Stimulated activated CD4-positive, alpha-beta T cell treated with anti-CD3 and anti-CD28 coated beads, Interleukin-1b, Interleukin-23, amount 100 ng/mL, for 1 hour (primary cell): ENCODE measurements at places on chromosomes 7 and 10.

DNA sequence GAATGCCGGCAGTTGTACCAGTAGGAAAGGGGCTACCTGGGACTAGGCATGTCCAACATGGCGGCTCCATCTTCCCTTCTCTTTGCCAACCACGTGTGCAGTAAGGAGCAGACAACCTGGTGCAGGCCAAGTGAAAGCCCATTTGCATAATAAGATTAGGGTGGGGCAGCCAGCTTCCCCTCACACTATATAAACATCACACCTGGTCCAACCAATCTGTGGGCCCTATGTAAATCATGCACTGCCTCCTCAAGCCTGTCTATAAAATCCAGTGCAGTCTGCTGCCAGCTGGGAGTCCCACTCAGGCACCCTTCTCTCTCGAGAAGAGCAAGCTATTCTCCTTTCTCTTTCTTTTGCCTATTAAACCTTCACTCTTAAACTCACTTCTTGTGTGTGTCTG, 429.3 kb downstream of the CALN1 start:
- no peak for DNase-seq

DNA sequence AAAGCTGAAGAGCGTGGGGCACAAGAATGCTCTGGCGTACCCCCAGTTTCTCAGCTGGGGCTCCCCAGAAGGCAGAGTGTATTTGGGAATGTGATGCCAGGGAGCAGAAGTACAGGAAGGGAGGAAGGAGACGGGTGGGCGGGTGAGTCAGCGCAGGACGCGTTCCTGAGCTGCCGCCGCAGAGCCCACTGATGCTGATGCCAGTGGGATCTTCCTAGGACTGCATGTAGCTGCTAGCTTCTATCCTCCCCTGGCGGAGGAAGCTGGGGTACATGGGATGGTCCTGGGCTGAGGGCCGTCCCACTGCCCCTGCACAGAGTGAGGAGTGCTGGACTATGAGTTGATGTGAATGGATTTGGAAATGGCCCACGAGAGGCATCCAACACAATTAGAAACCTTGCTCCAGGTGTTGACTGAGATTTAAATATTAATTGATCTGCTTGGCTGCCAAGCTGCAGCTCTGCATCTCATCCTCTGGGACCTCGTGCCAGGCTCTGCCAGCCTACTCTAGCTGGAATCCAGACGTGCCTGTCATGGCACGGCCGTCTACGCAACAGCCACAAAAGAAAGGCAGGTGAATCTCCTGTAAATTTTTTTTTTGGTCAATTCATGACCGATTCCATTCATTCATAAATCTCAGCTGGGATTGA, 66.2 kb upstream of the RHEB start:
- no peak for DNase-seq

- no peak for DNase-seq
These were observed 164.6 kb downstream of the AUTS2 start for GRCh38 chr7:69762821-69763352.

GRCh38 chr10:66833861-66834260, 92.0 kb upstream of the LRRTM3 start:
- no peak for DNase-seq

- DNase-seq, result no peak
These were observed 166.0 kb upstream of the CDCA7L start for GRCh38 chr7:22111661-22112060.

DNA sequence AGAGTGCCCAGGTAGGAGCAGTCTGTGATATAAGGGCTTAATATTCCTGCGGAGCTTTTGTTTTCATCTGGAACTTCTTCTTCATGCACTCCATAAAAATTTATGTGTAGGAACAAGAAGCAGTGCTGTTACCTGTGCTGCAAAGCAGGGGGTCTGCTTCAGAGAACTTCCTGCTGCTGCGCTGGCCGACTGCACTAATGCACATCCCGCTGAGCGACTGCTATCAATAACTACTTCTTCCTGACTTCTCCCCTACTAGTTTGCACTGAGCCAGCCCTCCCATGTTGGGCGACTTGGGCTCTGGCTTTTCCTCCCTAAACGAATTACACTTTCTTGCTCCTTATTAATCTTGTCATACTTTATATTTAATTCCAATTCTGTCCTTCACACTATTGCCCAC, 150.3 kb downstream of the NEBL start:
- DNase-seq, result no peak

- no peak for DNase-seq
These were observed 9.1 kb downstream of the VIM start for GRCh38 chr10:17237149-17237527.

- DNase-seq, result no peak
These were observed 58.6 kb upstream of the OPALIN start for GRCh38 chr10:96417441-96417840.
